Activated CD8-positive, alpha-beta memory T cell treated with anti-CD3 and anti-CD28 coated beads for 4 hours (primary cell): ENCODE measurements at places on chromosomes 2 and 18.

DNA sequence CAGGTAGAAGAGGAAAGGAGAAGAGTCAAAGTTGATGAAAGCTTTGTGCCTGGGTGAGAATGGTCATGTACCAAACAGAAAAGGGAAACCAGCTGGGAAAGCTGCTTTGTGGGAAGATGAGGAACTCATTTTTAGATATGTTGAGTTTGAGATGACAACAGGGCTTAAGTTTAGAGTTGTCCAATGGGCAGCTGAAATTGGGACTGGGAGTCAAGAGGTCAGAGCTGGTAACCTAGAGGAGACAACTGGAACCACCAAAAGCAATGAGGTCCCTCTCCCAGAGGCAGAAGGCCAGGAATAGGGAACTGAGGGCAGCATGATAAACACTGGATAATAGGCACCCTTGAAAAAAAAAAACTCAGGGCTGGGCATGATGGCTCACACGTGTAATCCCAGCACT is 48.8 kb downstream of the SLC4A1AP start:
- no peak for DNase-seq

- DNase-seq = no peak
Observed at GRCh38 chr2:213220967-213221603, 63.2 kb upstream of the SPAG16 start.

DNA sequence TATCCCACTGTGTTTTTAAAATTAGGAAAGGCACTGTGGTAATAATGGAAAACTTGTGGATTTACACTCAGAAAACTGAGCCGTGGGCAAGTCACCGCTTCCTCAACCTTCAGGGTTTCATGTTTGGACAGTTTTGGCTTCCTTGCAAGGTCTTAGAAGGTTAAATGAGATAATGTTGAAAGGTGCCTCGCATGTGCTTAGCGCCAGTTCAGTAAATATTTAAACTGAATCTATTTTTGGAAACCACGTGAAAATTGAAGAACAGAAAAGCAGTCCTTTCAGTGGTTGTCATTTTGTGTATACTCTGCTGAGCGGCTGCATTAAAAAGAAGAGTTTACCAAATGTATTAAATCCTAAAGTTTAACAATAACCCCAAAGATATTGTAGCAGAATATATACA is 15.2 kb upstream of the AGAP1 start:
- DNase-seq = no peak

- no peak for DNase-seq
Observed at GRCh38 chr2:107543793-107544192, 282.9 kb upstream of the RGPD4 start.

- DNase-seq = no peak
Observed at GRCh38 chr18:55387139-55387984, 200.6 kb downstream of the TCF4 start.

GRCh38 chr2:107801498-107801897 is 25.2 kb upstream of the RGPD4 start:
- DNase-seq = no peak

GRCh38 chr2:123840574-123840973 is 184.5 kb upstream of the CNTNAP5 start:
- no peak for DNase-seq

DNA sequence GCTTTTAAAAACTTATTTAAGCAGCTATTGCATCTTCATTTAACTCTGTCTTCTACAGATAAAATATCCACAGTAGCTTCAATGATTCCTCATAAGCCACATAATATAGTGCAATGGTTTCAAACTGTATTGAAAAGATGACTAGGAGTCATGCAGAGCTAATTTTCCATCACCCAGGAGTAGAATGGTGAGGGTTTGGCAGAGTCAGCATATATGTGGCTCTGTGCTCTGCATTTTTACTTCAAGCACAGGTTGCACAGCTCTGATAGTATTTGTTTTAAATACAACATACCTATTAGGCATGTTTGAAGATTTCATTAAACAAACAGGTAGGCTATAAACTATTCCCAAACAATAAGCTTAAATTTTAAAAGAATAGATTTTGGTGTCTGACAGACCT is 731.9 kb upstream of the VRK2 start:
- DNase-seq = no peak

DNA sequence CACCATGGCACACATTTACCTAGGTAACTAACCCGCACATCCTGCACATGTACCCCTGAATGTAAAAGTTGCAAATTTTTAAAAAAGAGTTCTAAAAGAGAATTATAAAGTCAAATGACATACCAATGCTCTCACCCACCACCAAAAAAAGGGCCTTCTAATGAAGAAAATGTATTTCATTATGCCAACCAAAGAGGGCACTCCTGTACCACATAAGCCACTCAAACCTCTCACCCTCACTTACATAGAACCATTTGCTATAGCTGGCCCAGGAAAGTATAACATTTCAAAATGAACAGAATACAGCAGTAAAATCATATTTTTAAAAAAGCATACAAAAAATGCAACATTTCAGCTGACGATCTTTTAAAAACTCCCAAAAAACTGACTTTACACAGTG is 241.5 kb upstream of the PKDCC start:
- no peak for DNase-seq

DNA sequence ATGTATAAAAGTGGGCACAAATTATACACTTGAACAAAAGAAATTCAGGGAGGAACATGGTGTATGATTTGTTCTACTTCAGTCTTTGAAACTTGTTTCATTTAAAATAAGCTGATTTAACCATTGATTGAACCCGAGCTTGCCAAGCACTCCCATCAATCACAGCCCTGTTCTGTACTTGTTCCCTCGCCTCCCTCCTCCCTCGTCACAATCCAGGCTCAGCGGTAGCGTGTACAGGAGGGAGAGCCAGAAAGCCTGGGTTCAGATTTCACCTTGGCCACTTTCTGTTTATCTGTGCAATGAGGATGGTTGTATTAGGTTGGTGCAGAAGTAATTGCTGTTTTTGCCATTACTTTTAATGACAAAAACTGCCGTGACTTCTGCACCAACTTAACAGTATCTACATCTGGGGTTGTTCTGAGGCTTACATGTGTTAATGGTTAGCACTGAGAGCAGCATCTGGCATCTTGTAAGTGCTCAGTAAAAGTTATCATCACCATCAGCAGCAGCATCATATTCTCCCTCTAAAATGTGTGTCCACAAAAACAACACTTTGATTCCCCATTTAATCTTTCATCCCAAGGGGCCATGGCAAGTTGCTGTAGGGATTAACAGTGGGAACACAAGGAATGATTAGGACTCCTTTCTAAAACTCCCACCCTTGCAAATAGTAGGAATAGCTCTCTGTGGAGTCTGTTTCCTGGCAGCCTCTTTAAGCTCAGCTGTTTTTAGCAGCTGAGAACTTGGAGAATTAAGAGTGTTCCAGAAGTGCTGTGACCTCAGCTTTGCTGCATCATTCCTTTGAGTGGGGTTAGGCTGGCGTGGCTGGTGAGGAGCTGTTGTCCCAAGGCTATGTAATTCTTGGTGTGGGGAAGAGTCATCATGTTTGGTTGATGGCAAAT is 4.7 kb downstream of the DPYSL5 start:
- no peak for DNase-seq
